ENCODE measurements at places on chromosomes 4 and X.

GRCh38 chr4:37994569-37994968 is 34.4 kb downstream of the PTTG2 start:
- DNase-seq: no peak

DNA sequence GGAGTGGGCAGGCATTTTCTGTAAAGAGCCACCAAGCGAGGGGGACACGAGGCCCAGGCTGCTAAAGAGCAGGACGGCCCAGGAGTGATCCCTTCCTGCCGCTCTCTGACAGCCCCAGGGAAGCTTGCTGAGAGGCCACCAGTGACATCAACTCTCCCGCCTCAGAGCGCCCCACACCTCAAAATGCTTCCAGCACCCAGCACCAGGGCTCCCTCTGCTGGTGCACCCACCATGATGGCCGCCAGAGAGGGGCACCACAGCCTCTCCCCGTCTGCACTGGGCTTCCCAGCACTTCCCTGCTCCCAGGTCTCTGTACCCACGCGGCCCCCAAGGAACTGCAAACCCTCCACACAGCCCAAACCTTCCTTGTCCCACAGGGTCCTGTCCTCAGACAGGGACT is 40.4 kb downstream of the GAK start:
- no peak for DNase-seq

GRCh38 chrX:101693476-101693875 is 33.8 kb upstream of the ARMCX2 start:
- no peak for DNase-seq

- DNase-seq: peak; percentile 7
These were observed 1.4 kb downstream of the MAGED1 start for GRCh38 chrX:51894697-51895336.

GRCh38 chr4:48139691-48140090 is 5.6 kb upstream of the TXK start:
- no peak for DNase-seq

DNA sequence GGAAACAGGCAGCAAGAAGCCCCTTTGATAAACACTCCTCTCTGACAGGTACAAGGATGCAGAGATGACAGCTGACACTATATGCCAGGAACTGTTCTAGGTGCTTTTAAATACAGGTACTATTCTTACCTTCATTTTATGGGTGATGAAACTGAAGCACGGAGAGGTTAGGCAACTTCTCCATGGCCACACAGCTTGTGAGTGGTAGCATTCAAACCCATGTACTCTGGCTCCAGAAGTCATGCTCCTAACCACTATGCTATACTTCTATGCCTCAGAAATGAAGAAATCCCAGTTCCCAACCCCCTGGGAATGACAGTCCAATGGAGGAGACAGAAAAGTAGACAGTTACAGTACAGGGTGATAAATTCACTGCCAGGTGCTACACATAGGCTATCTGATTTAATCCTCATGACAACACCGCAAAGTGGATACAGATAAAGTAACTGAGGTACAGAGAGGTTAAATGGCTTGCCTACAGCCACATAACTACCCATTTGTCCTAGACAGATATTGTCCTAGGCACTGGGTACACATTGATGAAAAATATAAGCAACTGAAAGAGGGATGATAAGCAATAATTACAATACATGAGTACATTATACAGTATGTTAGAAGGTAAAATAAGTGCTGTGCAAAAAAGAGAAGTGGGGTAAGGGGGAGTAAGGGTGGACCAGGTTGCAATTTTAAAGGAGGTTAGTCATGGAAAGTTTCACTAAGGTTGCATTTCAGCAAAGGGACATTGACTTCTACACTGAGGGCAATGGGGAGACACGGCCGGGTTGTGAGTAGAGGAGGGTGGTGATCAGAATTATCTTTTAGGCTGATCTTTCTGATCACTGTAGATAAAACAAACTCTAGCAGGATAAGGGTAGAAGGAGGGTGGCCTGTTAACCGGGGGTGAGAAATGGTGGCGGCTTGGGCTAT is 1.6 kb upstream of the F8 start:
- no peak for DNase-seq

DNA sequence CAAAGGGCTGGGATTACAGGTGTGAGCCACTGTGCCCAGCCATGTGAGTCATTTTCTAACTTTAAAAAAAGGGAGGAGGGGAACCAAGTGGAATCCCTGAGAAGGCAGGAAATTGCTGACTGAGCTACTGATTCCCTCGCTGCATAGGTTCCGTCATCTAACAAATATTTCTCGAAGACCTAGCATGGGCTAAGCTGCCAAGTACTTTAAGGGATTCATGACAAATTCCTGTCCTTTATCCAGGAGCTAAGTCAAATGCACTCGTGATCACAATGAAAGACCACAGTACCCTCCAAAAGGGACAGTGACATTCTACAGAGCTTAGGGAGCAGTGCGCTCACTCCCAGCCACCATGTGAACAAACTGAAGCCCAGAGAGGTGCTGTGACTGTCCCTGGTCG is 33.2 kb upstream of the MAN2B2 start:
- no peak for DNase-seq

- peak; percentile 21 for DNase-seq
These were observed 186.5 kb downstream of the MSL3 start for GRCh38 chrX:11944501-11944900.

DNA sequence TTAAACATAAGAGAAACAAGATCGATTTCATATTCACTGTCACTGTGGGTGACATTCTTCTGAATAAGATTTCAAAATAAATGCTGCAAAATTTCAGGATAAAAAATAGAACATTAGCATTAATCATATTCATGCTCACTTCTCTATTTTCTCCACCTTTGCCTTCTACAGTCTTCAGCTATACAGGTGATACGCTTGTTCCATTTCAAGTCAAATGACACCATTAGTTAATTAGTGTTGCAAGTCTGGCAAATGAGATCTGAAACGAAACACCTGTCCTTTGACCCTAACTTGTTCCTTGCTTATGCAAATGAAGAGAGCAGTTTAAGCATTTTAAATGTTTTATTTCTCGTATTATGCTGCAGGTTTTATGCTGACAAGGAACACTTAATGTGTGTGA is 667.5 kb upstream of the MAGEB2 start:
- DNase-seq: no peak

GRCh38 chr4:175422331-175422730 is 389.7 kb downstream of the GPM6A start:
- no peak for DNase-seq

GRCh38 chr4:138977524-138977923 is 38.1 kb upstream of the NOCT start:
- no peak for DNase-seq

GRCh38 chr4:54400802-54401201 is 171.7 kb downstream of the PDGFRA start:
- DNase-seq: peak; percentile 4

- DNase-seq: no peak
These were observed 31.1 kb downstream of the ACOX3 start for GRCh38 chr4:8409264-8410065.

DNA sequence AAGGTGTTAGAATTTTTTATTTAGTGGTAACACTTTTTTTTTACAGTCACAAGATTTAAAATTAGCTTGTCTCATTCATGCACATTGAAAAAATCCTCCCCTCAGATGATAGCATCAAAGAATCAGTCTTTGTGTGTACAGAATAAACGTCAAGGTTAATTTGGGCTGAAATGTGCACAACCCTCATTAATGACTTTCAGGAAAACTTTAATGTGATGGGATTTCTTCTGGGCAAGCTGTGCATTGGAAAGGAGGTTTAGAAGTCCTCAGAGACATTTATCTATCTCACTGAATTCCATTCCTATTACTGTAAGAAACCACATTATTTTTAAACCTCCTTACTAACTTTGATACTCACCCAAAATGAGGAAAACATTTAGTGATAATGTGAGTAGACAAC is 88.2 kb upstream of the TECRL start:
- no peak for DNase-seq

DNA sequence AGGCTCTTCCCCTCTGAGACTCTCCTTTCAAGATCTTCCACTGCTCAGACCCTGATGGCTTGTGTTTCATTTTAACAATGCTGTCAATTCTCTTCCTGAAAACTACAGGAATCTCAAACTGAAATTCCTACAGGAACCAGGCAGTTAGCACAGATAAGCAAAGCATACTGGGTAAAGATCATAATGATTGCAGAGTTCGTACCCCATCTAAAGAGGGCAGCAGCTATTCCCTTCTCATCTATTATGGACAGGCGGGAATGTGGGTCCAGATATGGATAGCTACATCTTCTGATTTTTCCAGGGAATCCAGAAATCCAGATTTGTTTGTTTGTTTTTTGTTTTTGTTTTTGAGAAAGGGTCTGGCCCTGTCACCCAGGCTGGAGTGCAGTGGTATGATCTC is 83.8 kb downstream of the STARD8 start:
- DNase-seq: no peak

DNA sequence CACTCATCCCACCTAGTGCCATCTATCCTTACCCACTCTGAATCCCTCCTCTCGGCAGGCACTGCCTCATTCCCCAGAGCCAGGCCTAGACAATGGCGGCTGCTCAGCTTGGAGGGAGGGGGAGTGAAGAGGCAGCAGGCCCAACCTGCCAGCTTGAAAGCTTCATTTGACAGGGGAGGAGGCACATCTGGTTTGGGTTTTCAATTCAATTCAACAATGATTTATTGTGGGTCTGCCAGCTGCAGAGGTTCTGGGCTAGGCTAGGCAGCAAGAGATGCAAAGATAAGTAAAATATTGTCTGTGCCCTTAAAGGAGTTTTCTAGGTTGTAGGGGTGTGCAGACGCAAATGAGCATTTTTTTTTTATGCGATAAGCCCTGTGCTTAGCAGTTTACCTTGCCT is 58.5 kb downstream of the RTL9 start:
- no peak for DNase-seq

DNA sequence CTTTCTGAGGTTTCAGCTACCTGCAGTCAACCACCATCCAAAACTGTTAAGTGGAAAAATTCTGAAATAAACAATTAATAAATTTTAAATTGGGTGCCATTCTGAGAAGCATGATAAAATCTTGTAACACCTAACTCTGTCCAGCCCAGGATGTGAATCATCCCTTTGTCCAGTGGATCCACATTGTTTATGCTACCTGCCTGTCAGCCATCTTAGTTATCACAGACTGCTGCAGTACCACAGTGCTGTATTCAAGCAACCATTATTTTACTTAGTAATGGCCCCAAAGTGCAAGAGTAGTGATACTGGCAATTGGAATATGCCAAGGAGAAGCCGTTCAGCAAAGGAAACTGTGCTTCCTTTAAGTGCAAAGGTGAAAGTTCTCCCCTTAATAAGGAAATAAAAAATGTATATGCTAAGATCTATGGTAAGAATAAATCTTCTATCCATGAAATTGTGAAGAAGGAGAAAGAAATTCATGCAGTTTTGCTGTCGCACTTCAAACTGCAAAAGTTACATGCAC is 20.6 kb downstream of the CAMK2D start:
- no peak for DNase-seq

- DNase-seq: no peak
These were observed 36.8 kb upstream of the BANK1 start for GRCh38 chr4:101753721-101754120.

All from hippocampal formation (tissue), 2 donors.